Hematopoietic multipotent progenitor cell treated with erythropoietin and hydrocortisone succinate and interleukin-3 and kit ligand, for 15 days (in vitro differentiated cells): ENCODE measurements at places on chromosomes 1 and 21.

GRCh38 chr21:36038701-36039497 is 21.4 kb downstream of the SETD4 start:
- DNase-seq, result no peak

DNA sequence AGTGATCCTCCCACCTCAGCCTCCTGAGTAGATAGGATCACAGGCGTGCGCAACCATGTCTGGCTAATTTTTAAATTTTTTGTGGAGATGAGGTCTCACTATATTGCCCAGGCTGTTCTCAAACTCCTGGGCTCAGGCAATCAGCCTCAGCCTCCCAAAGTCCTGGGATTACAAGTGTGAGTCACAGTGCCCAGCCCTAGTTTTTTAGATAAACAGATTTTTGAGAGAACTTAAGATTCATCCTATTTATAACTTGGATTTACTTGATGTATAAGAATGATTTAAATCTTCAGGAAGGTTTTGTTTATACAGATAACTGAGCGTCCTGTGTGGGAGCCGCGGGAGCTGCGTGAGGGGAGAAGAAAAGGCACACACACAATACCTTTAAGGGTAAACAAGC is 26.2 kb downstream of the HEYL start:
- DNase-seq, result no peak

DNA sequence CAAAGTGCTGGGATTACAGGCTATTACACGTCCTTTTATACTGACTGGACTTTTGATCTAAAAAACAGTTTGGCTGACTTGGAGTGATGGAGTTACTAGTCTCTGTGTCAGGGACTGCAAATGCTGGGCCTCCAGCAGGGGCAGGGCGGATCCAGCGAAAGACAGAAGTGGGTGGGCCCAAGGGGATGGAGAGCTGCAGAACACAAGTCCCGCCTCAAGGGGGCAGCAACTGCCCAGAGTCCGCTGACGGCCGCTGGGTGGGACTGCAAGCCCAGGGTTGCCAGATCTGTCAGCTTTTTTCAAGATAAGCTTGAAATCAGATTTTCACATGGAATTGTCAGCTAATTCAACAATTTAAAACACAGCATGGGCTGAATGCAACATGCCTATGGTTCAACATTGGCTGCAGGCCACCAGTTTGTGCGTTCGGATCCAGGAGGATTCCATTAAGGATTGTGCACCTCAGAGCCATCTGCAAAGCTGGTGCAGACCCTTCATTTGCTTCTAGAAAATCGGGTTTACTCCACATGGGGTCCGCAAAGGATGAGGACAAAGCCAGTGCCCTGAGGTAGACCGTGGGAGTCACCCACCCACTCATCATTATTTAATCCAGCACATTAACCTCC is 10.7 kb downstream of the STMN1 start:
- DNase-seq, result peak; percentile 87

- DNase-seq, result no peak
Measured at GRCh38 chr1:32874860-32875752, 4.4 kb upstream of the FNDC5 start.

- DNase-seq, result no peak
Measured at GRCh38 chr1:192512426-192513162, 63.0 kb upstream of the RGS1 start.

DNA sequence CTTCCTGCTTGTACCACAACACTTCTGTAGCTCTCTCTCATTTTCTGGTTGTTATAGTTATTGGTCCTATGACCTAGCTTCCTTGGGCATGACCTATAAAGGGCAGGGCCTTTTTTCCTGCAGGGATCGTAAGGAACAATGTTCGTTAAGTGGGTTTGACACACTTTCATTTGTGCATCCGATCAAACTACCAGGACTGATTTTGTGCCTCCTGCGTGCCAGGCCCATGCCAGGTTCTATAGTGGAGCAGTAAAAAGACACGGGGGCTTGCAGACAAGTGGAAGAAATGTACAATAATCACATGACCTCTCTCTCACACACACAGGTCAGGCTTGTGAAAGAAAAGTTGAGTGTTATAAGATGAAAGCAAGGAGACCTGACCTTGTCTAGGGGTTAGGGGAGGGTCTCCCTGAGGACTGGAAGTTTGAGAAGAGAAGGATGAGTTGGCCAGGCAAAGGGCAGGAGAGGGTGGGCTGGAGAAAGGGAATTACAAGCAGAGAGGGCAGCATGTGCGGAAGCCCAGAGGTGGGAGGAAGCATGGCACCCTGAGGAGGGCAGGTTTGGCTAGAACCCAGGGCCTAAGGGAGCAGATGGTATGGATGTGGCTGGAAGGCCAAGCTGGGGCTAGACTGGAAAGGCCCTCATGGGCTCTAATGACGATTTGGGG is 145.4 kb downstream of the GRIK3 start:
- no peak for DNase-seq

DNA sequence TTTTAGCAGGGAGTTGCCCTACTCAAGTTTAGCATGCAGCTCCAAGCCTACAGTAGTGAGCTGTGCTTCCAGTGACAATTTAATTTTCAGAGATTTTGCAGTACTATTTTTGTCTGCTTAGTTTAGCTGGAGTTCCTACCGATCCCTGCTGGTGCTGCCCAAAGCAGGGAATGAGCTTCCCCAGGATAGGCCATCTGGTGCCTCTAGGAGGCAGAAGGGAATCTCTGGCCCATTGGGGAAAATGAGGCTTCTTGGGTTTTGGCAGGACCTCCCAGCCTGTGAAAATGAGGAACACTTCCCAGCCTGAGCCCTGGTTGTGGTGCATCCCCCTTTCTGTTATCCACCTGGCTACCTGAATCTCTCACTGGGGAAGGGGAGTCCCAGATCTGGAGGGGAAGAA is 149.2 kb downstream of the RASAL2 start:
- no peak for DNase-seq

DNA sequence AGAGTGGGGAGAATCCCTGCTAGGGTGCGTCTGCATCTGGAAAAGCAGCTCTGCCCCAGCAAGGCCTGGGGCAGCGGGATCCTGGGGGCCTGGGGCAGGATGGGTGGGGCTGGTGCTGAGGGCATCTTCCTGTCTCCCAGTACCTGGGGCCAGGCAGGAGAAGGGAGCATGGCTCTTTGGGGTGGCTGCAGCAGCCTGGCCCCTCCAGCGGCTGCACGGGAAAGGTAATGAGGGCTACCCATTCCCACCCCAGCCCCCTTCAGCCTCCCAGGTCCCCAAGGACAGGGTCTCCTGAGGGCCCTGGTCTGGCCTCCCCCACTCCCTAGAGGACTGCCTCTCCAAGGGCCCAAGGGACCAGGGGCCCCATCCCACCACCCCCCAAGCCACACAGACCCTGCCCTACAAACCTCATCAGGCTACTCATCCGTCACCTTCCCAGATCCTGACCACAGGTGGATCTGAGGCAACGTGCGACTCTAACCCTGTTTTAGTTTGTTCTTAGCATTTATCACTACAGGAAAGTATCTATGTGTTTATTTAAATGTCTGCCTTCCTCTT is 910 bp upstream of the ANKRD65 start:
- DNase-seq, result no peak

- no peak for DNase-seq
Measured at GRCh38 chr1:157137046-157137407, 1.2 kb downstream of the ETV3 start.

- DNase-seq, result no peak
Measured at GRCh38 chr1:100736324-100736723, 16.8 kb downstream of the VCAM1 start.

GRCh38 chr1:208717525-208717924 is 473.3 kb upstream of the PLXNA2 start:
- no peak for DNase-seq

DNA sequence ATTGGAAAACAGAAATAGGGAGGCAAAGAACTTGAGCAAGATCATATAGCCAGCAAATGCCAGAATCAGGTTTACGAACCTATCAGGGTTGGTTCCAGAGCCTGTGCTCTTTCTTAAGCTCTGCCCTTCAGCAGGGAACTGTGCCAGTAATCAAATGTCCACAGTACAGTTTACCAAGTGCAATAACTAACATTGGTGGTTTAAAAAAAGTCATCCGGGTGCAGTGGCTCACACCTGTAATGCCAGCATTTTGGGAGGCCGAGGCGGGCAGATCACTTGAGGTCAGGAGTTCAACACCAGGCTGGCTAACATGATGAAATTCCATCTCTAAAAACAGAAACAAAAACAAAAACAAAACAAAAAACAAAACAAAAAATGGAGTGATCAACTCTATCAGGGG is 182.7 kb downstream of the LMX1A start:
- no peak for DNase-seq

- DNase-seq, result peak; percentile 81
Measured at GRCh38 chr21:36260030-36260787, 59.8 kb upstream of the MORC3 start.

DNA sequence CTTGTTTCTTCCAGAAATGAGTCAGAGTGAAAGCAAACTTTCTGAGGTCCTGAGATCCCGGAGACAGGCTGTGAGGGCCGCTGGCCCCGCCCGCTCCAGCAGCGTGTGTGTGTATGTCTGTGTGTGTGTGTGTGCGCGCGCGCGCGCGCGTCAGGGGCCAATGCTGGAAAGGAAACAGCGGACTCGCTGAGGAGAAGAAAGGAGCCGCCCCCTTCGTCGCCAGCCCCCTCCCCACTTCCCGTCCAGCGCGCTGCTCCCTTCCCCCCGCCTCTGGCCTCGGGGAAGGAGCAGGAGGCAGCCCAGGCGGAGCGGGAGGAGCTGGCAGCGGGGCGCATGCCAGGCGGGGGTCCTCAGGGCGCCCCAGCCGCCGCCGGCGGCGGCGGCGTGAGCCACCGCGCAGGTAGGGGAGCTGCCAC is at the start of gene DISC1:
Gene DISC1 (plus strand): TSS at position 256 of the 416 bp plus-strand sequence. CDS start 78 bp downstream, at position 334.
- DNase-seq, result no peak

GRCh38 chr21:45136927-45137611 is 62.7 kb downstream of the ADARB1 start:
- peak; percentile 69 for DNase-seq

GRCh38 chr1:178574345-178574744 is 61.4 kb downstream of the TEX35 start:
- DNase-seq, result no peak

GRCh38 chr1:31781138-31781755 is 17.1 kb upstream of the ADGRB2 start:
- DNase-seq, result no peak

DNA sequence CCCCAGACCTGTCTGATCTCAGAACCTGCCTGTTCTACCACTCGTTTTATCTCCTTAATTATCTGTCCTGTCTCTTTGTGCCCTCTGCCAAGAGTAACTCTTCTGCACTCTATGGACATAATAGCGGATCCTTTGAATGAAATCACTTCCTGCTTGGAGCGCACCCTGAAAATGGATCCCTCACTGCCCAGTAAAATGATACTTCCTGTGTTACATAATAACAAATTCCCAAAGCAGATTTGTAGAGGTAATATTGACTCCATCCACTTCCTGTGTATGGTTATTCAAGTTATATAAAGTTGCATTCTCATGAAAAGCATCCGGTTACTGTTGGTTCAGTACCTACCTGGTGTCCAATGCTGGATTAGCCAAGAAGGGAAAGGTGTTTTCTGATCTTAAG is 246.0 kb downstream of the TRABD2B start:
- DNase-seq, result no peak

GRCh38 chr1:236052232-236052993 is 12.5 kb downstream of the NID1 start:
- no peak for DNase-seq

- DNase-seq, result no peak
Measured at GRCh38 chr21:41616031-41616591, 108.2 kb upstream of the TMPRSS2 start.

- no peak for DNase-seq
Measured at GRCh38 chr1:98896711-98897445, 107.8 kb downstream of the PLPPR5 start.

- DNase-seq, result no peak
Measured at GRCh38 chr21:35635261-35635660, 425.1 kb downstream of the SETD4 start.

DNA sequence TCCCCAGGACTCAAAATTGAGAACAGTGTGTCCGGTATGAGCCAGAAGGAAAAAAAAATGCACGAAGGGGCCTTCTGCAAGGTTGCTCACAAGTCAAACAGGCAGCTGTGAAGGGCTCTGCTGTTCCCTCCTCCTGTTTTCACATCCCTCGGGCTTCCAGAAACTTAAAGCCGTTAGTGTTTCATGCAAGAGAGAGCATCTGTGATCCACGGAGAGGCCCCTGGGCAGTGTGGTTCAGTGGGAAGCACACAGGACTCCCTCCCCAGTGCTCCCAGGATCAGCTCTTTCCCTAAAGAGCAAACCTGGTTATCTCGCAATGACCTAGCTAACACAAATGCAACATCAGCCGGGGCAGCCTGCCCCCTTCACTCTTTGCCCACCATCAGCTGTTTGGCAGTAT is 2.9 kb upstream of the MATN1 start:
- DNase-seq, result no peak

DNA sequence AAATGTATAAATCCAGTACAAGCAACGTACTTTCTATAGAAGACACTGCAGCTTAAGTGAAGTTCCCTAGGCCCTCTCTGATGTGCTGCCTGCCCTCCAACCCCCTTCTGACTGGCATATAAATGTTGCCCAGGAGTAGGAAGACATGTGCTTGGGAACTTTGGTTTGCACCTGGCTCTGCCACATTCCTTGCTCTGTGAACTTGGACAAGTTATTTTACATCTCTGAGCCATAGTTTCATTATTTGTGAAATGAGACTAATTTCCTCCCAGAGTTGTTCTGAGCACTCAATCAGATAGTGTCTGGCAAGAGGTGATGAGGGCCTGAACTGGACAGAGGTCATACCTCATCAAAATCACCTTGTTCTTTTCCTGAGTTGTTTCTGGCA is 3.5 kb upstream of the PHC2 start:
- no peak for DNase-seq

DNA sequence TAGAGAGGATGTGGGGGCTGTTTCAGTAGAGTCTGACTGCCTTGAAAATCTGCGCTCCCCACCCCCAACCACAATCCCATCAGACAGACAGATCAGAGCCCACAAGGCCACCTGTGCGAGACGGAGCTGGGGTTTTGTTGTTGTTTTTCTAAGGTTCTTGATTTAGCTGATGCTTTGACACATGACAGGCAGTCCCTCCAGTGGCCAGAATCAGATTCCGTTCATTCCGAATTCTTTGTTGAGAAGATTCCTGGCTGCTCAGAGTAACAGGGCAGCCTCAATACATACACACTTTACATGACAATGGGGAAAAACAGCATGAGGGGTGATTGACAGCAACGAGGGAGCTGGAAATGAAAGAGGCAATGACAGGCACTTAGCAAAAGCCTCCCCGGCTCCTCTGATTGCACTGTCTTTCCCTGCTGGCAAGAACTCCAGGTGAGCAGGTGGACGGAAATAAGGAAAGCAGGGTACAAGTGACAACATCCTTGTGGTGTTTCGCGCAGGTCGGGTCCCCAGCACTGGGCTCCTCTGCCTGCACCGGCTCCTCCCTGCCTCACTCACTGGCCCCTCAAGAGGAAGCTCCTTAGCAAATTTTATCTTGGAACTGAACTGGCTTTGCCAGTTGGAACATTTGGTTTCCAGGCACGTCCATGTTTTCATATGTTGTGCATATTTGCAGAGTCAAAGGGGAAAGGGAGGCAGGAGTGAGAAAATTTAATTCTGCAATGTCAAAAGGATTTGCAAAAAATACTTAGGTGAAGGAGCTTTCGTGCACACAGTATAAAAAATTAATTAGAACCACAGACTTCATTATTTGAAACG is 148.7 kb downstream of the PGBD5 start:
- no peak for DNase-seq

GRCh38 chr21:41894511-41894910 is 15.4 kb upstream of the PRDM15 start:
- DNase-seq, result no peak

- DNase-seq, result no peak
Measured at GRCh38 chr1:17632541-17633184, 93.2 kb downstream of the ARHGEF10L start.

- DNase-seq, result peak; percentile 65
Measured at GRCh38 chr1:154629061-154629674, 21.2 kb upstream of the ADAR start.

- DNase-seq, result peak; percentile 8
Measured at GRCh38 chr1:219385787-219386427, 212.2 kb downstream of the LYPLAL1 start.
